ENCODE measurements at places on chromosomes 13 and 19.

GRCh38 chr13:108835083-108835482 lies 205.7 kb downstream of the MYO16 start:
- DNase-seq, result no peak

- no peak for DNase-seq
Observed at GRCh38 chr19:31501427-31502195, 152.4 kb upstream of the TSHZ3 start.

- no peak for DNase-seq
Observed at GRCh38 chr19:31648347-31648746, 299.1 kb upstream of the TSHZ3 start.

DNA sequence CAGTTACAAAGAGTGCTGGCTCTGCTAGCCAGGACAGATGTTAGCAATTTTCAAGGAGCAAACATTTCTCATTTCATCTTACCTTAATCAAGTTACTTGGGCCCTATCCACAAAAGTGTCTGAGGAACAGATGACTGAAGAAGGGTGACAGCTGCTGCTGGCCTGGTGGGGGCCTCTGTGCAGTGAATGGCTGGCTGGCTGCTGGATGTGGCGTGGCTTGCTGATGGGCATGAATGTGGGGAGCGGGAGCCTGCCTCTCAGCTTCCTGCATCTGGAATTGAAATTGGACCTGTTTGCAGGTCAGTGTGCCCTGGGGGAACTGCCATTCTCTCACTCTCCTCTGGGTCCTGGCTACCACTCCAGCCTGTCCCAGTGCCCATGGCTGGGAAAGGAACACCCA lies 94.7 kb downstream of the RGCC start:
- DNase-seq, result no peak

- DNase-seq, result no peak
Observed at GRCh38 chr13:100182900-100183490, 94.1 kb downstream of the PCCA start.

DNA sequence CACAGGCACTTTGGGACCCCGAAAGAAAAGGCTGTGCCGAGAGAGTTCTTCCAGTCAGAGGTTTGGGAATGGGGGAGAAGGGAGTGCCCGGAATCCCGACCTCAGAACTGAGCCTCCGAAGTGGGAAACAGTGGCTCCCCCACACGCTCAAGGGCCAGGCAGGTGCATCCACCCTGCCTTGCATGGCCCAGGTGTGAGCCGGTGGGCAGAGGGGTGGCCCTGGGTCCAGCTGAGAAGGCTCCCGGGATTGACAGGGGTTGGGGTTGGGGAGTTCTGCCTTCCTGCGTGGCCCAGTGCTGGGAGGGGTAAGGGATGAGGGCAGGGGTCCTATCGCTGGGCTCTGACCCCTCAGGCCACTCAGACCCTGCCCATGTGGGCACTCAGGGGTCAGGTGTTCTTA lies 163.5 kb upstream of the TUBA3C start:
- DNase-seq, result no peak

GRCh38 chr13:73061473-73061872 lies 2.7 kb downstream of the KLF5 start:
- no peak for DNase-seq

- no peak for DNase-seq
Observed at GRCh38 chr13:85724546-85725432, 74.4 kb downstream of the SLITRK6 start.

DNA sequence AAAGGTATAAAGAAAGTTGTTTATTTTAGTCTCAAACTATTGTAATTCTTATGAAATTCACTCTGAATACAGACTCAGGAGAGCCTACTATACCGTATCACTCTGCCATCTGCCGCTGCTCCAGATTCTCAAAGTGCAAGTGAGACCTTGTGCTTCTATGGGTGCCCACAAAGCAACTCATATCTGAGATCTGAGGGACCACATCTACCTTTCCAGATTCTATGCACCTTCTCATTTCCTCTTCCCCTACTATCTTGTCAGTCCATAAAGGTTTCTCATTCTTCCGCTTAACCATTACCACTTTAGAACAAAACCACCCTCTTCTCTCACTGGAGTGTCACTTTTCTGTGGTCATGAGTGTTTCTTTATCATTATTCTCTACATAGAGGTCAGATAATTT lies 1236.9 kb downstream of the DIAPH3 start:
- no peak for DNase-seq

- DNase-seq, result no peak
Observed at GRCh38 chr19:15178629-15179308, 22.0 kb downstream of the NOTCH3 start.

GRCh38 chr19:43584484-43584883 lies 8.9 kb downstream of the PINLYP start:
- DNase-seq, result no peak

- no peak for DNase-seq
Observed at GRCh38 chr13:26705536-26705935, 55.0 kb downstream of the GPR12 start.

DNA sequence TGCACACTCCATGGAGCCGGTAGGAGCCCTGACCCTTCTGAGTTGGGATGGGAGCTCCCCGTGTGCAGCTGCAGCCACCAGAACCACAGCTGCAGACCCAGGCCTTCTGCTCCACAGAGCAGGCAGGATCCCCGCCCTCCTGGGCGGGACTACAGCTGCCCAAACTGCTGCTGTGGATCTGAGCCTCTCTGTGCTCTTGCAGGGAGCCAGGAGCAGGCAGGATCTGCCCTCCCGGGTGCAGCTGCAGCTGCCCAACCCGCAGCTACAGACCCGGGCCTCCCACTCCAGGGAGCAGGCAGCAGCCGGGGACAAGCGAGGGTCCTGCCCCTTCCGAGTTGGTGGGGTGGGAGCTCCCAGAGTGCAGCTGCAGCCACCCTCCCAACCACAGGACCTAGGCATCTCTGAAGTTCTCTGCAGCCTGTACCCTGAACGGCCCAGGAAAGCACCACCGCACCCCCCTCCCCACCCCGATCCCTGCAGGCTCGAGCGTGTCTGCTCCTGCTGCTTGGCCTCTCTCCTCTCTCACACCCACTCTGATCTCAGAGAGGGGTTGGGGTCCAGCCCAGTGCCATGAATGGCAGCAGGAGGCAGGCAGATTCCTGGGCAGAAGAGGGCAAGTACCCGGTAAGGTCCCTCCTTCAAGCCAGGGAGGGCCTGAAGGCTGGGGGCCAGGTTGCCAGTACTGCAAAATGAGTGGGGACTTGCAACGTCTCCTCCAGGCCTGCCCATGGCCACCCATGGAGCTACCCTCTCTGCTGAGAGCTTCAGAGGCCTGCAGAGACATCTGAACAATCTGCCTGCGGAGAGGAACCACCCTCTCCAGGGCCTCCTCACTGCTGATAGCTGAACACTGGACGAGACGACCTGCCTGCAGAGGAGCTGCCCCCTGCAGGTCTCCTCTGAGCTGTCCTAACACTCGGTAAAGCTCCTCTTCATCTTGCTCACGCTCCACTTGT lies 16.4 kb upstream of the EMP3 start:
- DNase-seq, result no peak

- no peak for DNase-seq
Observed at GRCh38 chr13:27792393-27793218, at the start of gene GSX1. Gene GSX1 (plus strand): TSS chr13:27792483. CDS start chr13:27792691, 208 bp downstream.

GRCh38 chr19:50902640-50903039 lies 8.6 kb downstream of the KLK4 start:
- DNase-seq, result no peak

GRCh38 chr13:114248011-114248410 lies 13.3 kb downstream of the CDC16 start:
- DNase-seq, result no peak

DNA sequence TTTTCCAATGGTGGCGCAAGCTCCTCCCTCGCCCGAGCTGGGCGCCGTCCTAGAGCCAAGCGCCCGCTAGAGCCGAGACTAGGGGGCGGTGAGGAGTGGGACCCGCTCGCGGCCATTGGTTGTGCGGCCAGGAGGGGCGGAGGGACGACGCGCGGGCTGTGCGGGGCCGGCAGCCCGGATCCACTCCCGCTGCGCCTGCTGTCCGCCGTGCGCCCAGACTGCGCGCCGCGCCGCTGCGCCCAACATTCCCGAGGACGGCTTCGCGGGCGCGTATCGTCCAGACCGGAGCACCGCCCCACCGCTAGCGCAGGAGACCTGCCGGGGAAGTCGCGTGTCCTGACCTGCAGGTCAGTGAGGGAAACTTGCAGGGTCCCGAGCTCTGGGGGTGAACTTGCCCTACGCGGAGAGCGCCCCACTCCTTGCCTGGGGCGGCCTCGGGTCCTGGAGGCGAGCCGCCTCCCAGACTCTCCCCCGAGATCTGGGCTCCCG lies at the start of gene SERTM1:
Gene SERTM1 (plus strand): TSS at position 183 of the 489 bp plus-strand sequence. CDS start 21,059 bp downstream, outside the sequence.
- no peak for DNase-seq

GRCh38 chr13:52599037-52599847 lies 43.0 kb upstream of the HNRNPA1L2 start:
- DNase-seq, result no peak

GRCh38 chr19:45280471-45280961 lies 29.4 kb downstream of the MARK4 start:
- no peak for DNase-seq

- DNase-seq, result no peak
Observed at GRCh38 chr13:112808377-112809140, 118.7 kb downstream of the ATP11A start.

- DNase-seq, result no peak
Observed at GRCh38 chr19:18429717-18430416, 8.1 kb downstream of the ISYNA1 start.

- DNase-seq, result peak; percentile 26
Observed at GRCh38 chr19:4186087-4186993, 3.9 kb downstream of the ANKRD24 start.

- DNase-seq, result no peak
Observed at GRCh38 chr19:28117143-28117542, 1095.8 kb downstream of the UQCRFS1 start.

GRCh38 chr19:2661615-2662014 lies 40.9 kb downstream of the GNG7 start:
- no peak for DNase-seq

DNA sequence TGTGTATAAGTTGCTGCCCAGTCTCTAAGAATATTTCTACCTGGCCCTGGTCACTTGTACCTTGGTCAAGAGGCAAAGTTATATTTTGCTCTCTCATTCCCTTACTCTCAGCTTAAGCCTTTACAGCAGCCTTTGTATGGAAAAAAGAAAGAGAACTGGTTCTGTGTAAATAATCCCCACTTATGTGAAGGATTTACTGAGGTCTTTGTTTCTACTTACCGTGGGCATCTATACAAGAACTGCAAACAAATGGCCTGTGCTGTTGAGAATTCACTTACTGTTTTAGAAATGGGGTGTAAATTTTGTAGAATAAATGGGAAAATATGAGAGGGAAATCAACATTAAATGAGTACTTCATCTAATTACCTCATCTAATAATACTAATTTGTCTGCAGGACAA lies 267.4 kb downstream of the PCDH20 start:
- no peak for DNase-seq

DNA sequence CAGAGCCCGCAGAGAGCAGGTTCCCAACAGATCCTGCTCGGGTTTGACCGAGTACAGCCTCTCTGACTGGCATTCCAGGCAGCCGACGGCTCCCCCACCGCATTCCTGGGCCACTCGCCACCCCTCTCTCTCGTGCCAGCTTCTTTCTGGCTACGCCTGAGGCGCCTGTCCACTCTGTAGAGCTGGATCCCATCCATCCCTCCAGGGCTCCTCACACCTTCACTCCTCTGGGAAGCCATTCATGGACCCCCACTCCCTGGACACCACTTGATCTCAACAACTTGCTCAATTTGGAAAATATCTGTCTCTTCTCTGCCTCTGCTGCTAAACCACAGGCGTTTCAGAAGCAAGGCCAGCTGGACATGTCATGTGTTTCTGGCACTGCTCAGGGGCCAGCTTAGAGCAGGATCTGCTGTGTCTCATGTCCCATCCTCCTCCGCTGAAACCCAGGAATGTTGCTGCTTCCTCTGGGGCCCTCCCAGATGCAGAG lies 30.6 kb upstream of the ATP1A3 start:
- no peak for DNase-seq

DNA sequence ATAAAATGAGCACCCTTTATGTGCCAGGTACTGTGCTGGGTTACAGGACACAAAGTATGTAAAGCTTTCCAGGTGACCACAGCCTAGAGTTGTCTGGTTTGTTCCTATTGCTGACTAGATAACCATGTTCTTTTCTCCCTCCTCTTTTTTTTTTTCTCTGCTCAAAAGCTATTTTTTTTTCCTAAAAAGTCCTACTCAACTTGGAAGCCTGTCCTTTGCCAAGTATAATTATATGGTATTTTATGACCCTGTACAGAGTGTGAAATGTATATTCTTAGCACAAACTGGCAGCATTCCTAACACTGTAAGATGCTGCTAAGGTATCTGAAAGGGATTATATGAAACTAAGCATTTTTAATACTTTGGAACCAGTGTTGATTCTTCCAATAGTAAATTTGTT lies 171.0 kb downstream of the GPC6 start:
- DNase-seq, result no peak

GRCh38 chr13:33016414-33017322 lies at the start of gene KL:
Gene KL (plus strand): TSS chr13:33016423. CDS start chr13:33016441, 18 bp downstream.
- DNase-seq, result no peak

GRCh38 chr13:71067165-71067815 lies 799.7 kb downstream of the DACH1 start:
- no peak for DNase-seq

DNA sequence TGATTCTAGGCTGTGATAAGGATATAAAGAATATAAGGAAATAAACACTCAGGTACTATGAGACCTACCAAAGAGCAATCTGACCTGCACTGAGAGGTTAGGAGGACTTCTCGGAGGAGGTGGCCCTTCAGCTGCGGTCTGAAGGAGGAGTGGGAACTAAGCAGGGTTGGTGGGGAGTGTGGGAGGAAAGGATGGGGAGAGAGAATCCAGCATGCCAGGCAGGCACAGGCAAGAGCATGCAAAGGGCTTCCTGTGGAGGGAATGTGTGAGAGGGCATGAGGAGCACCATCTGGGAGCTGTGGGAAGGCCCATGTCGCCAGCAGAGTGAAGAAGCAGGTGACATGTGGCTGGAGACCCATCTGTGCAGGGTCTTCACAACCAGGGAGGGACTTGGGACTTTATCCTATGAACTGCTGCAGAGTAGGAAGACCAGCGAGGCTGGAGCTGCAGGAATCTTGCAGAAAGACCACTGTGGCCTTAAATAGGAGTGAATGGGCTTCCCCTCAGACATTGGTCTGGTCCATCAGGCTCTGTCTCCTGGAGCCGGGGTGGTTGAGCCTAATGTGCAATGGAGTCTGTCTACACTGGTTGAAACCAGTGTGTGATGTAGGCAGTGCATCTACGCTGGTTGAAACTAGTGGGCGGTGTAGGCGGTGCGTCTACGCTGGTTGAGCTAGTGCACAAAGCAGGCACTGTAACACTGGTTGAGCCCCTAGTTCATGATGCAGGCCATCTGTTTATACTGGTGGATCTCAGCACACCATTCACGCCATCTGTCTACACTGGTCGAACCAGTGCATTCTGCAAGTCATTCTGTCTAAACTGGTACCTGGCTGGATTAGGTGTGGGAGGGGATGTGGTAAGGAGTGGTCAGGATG lies 6.4 kb downstream of the CHST8 start:
- no peak for DNase-seq
